Muscle of leg (tissue), 16 donors: ENCODE measurements at places on chromosomes 3 and 15. TPM values are rescaled to one million over a fixed set of nuclear protein-coding genes. Genes with fewer than 3 reads are reported as not detected.

- DNase-seq, result no peak
Observed at GRCh38 chr3:46778101-46778500, 60.4 kb upstream of the PRSS50 start.

- no peak for DNase-seq
Observed at GRCh38 chr3:141373768-141374526, 5.6 kb downstream of the ZBTB38 start.

GRCh38 chr15:36941798-36942197 is 158.6 kb downstream of the MEIS2 start:
- no peak for DNase-seq

DNA sequence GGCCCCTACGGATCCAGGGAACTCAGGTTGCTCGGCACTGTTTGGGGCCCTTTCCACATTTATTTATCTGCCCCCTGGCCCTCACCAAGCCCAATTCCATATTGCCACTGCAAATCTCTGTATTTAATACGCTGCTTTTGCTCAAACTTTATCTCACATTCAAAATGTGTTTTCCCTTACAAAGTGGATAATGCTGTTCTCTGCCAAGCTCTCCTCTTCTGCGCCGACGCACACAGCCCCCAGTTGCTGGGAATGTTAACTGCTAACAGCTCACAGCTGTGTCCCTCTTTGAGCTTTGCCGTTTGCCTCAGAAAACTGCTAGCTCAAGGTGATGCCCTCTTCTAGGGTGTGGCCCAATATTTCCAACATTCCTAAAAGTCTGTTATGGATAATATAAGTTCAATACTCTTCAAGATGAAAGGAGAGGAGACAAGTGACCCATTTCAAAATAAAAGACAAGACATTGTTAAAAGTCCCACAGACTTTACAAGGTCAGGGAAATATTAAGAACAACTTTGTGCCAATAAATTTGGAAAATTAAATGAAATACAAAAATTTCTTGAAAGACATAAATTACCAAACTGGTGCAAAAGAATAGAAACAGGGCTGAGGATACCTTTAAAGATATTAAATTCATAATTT is 12.6 kb upstream of the FBN1 start:
- DNase-seq, result peak; percentile 84

- peak; percentile 98 for DNase-seq
Observed at GRCh38 chr3:49358217-49358883, at the start of gene GPX1. Gene GPX1 (minus strand): TSS chr3:49358353. CDS start chr3:49358278, 75 bp downstream.

- no peak for DNase-seq
Observed at GRCh38 chr15:46316024-46316423, 681.2 kb downstream of the SQOR start.

The LHFPL4 gene
- polyA plus RNA-seq, result 0.04 TPM

The RASL12 gene
- polyA plus RNA-seq, result 11.9 TPM

The LRRC58 gene
- polyA plus RNA-seq, result 14.5 TPM

The ERC2 gene
- 0.52 TPM for polyA plus RNA-seq

The STARD9 gene
- 14.0 TPM for polyA plus RNA-seq
